ENCODE measurements at places on chromosomes 6 and 20.

- no peak for DNase-seq
These were observed 25.6 kb upstream of the CHMP4B start for GRCh38 chr20:33785503-33785902.

- peak; percentile 90 for DNase-seq
These were observed at the start of gene SCGN for GRCh38 chr6:25652007-25652515. Gene SCGN, plus strand, starts transcription at chr6:25652215. Its CDS starts 189 bp downstream, at chr6:25652404.

DNA sequence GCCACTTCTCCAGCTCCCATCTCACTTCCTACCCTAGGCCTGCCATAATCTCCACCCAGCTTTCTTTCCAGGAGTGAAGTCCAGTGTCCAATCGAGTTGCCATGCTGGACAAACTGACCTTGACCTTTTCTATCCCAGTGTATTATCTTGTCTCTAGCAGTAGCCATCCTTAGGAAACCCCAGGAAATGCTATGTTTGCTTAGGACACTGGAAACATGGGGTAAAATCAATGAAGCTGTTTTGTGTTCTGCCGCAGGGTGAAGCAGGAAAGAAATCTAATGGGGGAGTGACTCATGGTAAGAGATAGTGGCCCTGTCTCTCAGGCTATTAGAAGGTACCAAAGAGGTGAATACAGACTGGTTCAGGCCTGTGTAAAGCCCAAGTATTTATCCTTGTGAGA, 1110.1 kb upstream of the FLRT3 start:
- no peak for DNase-seq

DNA sequence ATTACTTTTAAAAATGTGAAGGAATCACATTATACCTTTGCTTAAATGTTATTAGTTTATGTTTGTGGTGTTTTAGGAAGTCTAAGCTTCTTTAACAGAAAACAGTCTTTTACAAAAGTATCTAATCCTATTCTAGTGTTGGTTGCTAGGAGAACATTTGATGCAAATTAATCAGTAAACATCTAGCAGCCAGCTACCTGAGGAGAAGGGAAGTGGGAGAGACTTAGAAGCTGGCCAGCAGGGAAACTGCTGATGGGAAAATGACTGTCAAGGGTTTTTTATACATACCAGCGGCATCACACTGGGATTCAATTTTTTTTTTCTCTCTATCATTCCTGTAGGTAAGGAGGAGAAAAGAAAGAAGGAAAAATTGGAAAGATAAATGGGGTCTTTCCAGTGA, 686.0 kb upstream of the MMS22L start:
- DNase-seq: no peak

DNA sequence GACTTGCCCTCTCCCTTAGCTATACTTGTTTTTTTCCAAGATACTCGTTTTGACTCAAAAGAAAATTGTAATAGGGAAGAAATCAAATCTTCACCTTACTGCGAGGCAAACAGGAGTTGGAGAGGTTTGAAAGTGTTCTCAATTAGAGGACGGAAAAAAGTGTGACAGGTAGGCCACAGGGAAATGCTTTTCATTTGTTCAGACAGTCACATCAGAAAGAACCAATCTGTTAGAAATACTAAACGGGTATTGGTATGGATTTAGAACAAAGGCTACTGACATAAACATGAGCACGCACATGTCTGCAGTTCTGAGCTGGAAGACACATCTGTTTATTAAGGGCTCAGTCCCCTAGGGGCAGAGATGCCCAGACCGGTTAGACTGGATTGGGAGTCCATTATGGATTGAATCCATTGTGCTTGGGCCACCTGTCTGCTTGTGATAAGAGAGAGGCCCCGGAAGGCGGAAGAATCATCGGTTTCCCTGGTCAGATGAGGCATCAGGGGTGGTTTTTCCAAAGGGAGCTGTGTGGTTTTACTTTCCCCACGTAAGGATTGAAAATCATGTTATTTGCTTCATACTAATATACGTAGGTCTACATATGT, 220.9 kb upstream of the MYLIP start:
- DNase-seq: no peak

GRCh38 chr6:138691595-138692057, 81.9 kb upstream of the CCDC28A start:
- DNase-seq: no peak

DNA sequence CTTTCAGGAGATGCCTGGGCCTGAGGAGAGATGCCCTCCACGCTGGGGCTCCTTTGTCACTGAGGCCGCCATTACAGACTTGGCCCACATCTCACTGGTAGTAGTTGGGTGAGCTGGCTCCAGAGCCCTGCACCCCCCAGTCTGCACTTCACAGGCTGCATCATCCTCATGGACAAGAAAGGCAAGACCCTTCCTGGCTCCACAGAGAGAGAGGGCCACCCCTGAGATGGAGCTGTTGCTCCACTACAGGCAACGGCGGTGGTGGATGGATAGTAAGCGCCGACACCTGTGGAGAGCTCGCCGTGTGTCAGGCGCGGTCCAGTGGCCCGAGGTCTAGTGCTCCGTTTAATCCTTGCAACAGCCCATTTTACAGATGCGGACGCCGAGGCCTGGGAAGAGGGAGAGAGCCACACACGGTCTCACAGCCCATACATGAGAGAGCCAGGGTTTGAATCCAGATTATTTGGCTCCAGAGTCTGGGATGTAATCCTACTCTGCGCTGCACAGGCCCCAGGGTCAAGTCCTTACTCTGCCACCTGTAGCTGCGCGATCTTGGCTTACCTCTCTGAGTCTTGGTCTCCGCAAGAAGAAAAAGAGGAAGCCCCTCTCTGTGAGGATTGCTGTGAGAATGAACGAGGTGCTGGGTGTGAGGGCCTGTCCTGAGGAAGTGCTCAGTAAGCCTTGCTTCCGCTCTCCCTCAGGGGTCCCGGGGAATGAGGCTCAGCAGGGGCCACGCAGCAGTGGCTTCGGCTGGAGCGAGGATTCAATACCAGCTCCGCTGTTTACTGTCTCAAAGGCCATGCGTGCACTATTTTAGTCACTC, 34.5 kb downstream of the SPDEF start:
- DNase-seq: peak; percentile 52

GRCh38 chr6:148287623-148288333, 54.9 kb upstream of the SASH1 start:
- DNase-seq: no peak

- no peak for DNase-seq
These were observed 86.2 kb upstream of the SNAP25 start for GRCh38 chr20:10132387-10132786.

DNA sequence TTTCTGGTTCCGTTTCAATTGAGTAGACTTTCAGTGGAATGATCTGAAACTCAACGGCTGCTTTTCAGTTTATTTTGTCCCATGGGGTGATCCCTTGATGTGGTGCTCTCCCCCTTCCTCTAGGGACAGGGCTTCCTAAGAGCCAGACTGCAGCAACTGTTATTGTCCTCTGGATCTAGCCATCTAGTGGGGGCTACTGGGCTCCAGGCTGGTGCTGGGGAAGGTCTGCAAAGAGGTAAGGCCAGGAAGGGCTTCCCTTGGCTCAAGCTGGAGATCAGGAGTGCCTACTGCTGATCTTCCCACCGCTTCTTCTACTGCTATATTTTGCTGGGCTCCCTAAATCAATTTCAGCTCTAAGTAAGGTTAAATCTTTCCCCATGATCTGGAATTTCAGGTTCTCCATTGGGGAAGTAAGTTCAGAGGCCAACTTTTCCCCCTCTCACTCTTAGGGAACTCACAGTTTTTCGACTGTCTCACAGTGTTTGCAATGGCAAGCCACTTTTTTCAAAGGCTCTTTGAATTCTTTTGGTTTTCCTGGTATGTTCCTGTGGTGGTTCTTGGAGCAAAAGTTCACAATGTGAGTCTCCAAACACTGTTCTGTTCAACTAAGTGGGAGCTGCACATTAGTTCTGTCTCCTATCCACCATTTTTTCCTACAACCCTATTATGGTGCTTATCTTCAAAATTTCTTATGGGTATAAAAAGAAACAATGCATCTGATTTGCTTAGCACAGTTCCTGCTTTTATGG, 286.2 kb upstream of the EXOC2 start:
- DNase-seq: no peak

GRCh38 chr6:55922406-55922805, 47.0 kb upstream of the BMP5 start:
- DNase-seq: no peak

GRCh38 chr6:122569230-122569771, 40.9 kb upstream of the PKIB start:
- DNase-seq: no peak

GRCh38 chr6:1393641-1394283, 4.4 kb downstream of the FOXF2 start:
- peak; percentile 73 for DNase-seq

GRCh38 chr6:144488590-144488989, 203.5 kb downstream of the UTRN start:
- DNase-seq: no peak

DNA sequence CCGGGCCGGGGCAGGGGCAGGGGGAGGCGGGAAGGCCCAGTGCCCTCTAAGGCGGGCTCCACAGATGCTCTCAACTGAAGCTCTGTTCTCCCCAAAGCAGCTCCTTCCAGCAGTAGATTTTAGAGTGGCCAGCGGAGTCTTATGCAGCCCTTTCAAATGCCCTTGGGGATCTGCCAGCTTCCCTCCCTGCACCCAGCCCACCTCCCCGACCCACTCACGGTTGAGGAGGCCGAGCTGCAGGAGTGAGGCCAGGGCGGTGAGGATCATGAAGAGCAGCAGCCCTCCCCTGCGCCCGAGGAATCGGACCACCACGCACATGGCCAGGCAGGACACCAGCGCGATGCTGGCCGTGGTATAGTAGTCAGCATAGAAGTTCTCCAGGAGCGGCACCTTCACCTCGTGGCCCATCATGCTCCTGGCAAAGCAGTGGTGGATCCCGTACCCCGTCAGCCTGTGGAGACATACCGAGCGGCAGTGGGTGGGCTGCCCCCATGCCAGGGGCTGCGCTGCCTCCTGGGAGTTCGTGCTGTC, 28.0 kb downstream of the PSMG4 start:
- DNase-seq: peak; percentile 79

DNA sequence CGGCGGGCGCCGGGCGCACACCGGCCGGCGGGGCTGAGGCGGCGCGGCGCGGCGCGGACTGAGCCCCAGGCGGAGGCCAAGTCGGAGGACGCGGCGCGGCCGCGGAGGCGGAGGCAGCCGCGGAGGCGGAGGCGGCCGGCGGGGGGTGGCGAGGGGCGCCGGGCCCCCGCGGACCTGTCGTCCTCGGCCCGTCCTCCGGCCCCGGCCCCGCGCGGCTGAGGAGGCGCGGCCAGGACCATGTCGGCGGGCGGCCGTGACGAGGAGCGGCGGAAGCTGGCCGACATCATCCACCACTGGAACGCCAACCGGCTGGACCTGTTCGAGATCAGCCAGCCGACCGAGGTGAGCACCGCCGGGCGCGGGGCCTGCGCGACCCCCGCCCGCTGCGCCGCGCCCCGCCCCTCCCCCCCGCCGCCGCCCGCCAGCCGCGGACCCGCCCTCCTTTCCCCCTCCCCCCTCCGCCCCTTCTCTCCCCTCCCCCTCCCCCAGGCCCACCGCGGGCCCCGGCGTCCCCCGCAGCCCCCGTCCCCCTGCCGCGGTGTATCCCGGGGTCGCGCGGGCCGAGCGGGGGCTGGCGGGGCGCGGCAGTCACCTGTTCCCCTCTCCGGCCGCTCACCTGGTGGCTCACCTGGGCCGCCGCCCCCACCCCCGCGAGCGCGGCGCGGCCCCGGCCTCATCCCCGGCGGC, at the start of gene AFDN:
Gene AFDN (plus strand): TSS at position 16 of the 687 bp plus-strand sequence. CDS start 222 bp downstream, at position 238.
- no peak for DNase-seq

- DNase-seq: no peak
These were observed 40.0 kb upstream of the SCP2D1 start for GRCh38 chr20:18773566-18773965.

- no peak for DNase-seq
These were observed 10.8 kb downstream of the SENP6 start for GRCh38 chr6:75612434-75612833.

DNA sequence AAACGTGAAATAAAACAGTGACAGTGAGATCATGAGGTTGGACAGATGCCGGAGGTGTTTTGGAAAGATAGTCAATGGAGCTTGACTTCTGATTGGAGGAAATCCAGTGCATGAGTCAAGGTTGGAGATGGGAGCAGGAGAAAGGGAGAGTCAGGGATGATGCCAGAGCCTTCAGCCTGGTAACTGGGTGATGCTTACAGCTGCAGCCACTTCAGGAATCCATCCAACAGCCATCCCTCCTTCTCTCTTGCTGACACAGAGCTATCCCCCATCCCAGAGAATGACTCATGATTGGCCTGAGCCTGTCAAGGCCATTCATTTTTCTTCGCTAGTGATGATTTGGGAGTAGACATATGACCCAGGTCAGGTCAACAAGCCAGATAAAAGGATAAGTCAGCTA, 112.8 kb downstream of the SAMD5 start:
- DNase-seq: no peak

DNA sequence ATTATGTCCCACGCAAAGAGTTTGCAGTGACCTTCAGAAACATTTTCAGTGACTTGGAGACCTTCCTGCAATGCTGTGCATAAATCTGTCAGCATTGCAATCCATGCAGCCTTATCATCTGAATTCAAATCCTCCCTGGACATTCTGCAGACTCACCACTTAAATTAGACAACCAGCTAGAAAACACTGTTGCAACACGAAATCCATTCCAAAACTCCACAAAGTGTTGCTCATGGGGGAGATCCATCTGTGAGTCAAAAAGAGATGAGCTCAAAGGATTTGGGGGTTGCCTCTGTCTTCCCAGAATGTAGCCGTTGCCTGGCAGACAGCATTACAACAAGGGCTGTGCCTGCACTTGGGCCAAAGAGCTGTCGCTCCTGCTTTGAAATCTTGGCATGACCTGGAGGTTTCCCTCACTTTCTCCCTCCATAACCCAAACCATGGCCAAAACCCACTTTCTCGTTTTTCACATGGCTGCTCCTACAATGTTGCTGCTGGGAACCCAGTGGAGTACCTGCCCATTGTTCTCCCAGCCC, 163.5 kb upstream of the CDYL start:
- DNase-seq: peak; percentile 88

GRCh38 chr6:163828038-163828795, 413.7 kb downstream of the QKI start:
- peak; percentile 87 for DNase-seq

DNA sequence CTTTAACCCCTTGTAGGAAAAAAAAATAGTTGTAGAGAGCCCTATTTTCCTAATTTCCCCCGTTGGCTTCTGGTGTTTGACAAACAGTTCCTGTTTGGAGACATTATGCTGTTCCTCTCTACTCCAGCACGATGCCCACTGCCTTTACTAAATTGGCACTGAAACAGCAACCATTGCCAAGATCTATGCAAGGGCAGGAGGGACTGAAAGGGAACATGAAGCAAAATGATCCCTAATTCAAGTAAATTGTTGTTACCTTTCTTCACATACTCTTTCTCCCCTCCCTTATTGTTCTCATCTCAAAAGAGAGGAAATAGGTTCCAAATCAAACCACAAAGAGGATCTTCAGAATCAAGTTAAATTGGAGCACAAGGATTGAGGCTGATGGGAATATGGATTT, 764.1 kb upstream of the MMS22L start:
- DNase-seq: no peak

- DNase-seq: no peak
These were observed 114.9 kb upstream of the ATXN1 start for GRCh38 chr6:16876201-16876600.

- DNase-seq: no peak
These were observed 86.9 kb upstream of the VSTM2L start for GRCh38 chr20:37816003-37816402.
